ENCODE measurements at places on chromosomes 6 and 20.

GRCh38 chr6:1739680-1740079 lies 130.0 kb downstream of the FOXC1 start:
- DNase-seq = no peak

DNA sequence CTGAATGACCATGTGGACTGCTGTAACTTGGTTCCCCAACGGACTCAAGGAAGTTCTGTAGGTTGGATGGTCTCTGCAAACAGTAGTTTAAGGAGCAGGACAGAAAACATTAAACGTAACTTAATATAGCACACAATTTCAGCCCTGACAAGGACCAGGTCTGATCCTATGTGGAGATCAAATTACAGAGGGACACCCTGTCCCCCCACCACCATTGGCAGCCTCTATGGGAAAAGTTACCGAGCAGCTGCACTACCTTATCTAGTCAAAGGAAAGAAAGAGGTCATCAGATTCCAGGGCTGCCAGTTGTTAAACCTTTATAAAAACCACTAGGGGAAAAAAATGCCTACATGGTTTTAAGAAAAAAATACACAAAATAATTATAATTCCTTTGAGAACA lies 191.5 kb upstream of the RSPO3 start:
- DNase-seq = no peak

DNA sequence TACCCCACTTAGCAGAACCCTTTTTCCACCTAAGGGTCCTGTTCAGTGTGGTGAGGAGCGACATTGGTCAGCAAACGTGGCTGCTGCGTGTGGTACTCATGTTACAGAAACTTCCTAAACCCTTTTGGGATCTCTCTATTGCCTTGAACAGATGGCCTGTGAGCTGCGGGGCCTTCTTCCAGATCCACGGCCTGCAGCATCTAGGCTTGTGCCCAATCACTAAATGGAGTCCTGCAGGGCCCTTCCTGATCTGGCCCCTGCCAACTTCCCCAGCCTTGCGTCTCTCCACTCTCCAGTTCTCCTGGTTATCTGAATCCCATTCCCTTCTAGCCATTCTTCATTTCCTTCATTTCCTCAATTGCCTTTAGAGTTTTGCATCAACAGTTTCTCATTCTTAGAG lies 85.6 kb downstream of the PDE7B start:
- no peak for DNase-seq

DNA sequence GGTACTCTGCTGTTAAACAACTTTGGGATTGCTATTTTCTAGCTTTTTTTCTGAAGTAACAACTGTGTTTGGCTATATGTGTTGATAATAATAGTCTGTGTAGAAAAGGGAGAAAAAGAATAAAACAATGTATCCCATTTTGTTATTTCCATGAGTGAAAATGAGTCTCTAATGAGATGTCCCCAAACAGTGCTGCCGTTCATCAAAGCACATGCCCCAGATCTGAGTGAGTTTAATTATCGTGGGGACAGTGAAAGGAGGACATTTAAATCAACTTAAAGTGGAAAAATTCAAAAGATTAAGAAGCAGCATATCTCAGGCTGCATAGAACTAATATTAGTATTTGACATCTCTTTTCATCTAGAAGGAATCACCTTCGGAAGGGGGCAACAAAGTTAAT lies 59.6 kb downstream of the NCOA7 start:
- no peak for DNase-seq
